Urinary bladder (tissue), 4 donors: ENCODE measurements at places on chromosomes 1 and 21. TPM values are rescaled to one million over a fixed set of nuclear protein-coding genes. Genes with fewer than 3 reads are reported as not detected.

The TFB2M gene
- polyA plus RNA-seq = 11.7 TPM

The ITLN1 gene
- 0.56 TPM for polyA plus RNA-seq

The SYT2 gene
- polyA plus RNA-seq = 0.01 TPM

The CCDC190 gene
- 0.04 TPM for polyA plus RNA-seq

The CD164L2 gene
- polyA plus RNA-seq = 0.06 TPM

The DPH2 gene
- 21.7 TPM for polyA plus RNA-seq

The SYNC gene
- 13.3 TPM for polyA plus RNA-seq

The NRAS gene
- 11.5 TPM for polyA plus RNA-seq
